ENCODE measurements at places on chromosomes 5 and 9.
A peak's percentile ranks its signal among the peaks of the same experiment; 100 is the strongest.

DNA sequence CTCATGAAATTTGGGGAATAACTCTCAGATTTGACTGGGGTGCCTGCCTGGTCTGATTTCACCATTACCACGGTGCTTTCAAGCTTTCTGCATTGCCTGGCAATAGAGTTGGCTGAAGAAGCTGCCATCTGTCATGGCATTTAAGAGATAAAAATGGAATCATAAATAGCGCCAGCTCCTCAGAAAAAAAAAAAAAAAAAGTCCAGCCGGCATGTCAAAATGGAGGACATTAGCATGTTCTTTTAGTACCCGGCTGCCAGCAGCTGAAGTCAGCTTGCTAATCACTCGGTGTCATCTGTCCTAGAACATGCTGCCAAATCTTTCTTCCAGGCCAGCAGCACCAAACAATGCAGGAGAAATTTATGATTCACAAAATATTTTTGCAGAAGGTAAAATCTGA is 57.7 kb upstream of the CER1 start:
- DNase-seq, result peak; percentile 97

DNA sequence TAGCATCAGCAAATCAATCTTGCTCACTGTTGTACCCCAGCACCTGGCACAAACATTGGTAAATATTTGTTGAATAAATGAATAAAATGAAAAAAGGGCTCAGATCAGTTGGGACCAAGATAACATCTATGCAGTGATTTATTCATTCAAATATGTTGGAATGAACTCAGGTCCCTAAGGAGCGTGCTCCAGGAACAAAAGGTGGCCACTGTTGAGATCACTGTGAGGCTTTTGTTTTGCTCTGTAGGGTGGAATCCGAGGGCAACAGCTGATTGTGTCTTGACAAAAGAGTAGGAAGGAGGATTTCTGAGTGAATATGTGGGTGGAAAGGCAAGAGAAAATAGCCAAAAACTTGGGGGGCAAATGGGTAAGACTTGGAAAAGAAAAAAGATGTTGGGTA is 89.7 kb downstream of the PPP2R2B start:
- no peak for DNase-seq

GRCh38 chr5:168987543-168988300 is 313.2 kb downstream of the SLIT3 start:
- DNase-seq, result peak; percentile 86

DNA sequence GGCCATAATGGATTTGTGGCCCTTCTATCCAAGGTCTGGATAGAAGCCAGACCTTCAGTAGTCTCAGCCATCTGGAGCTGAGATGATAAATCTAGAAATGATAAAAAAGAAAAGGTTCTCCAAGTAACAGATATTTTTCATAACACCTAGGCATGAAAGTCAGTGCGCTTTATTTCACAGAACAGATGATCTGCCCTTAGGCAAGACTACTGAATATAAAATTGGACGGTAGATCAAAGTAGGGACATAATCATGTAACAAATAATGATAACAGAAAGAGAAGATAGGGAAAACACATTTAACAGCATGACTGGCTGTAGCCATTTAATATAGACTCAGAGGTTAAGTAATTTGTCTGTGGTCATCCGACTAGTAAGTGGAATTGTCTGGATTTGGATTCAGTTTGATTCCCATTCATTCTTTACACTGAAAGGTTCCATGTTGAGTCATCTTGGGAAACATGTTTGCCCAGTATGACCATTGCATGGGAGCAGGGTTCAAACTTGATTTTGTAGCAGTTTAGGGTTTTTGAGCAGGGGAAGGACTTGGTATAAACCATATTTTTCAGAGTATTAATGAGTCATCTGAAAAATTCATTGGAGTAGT is 4.1 kb upstream of the CAVIN4 start:
- DNase-seq, result peak; percentile 25

- no peak for DNase-seq
Measured at GRCh38 chr5:74957029-74957784, 91.0 kb upstream of the FAM169A start.

DNA sequence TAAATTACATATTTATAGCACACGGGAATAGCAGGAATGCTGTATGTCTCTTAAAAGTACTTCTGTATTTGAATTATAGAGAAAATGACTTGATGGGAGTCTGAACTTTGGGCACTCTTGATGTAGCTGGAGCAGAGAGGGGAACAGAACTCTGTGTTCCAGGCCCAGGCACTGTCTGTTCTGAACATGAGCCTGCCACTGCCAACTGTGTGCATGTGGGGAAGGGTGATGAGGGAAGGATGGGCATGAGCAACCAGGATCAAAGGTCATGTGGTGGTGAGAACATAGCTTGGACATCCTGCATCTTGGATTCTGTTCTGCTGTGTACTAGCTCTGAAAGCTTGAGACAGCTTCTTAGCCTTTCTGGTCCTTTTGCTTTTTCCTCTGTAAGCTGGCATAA is 16.4 kb upstream of the ZBED3 start:
- DNase-seq, result no peak

- DNase-seq, result no peak
Measured at GRCh38 chr9:124001458-124001799, 10.1 kb upstream of the LHX2 start.

- DNase-seq, result no peak
Measured at GRCh38 chr5:179620293-179620692, 3.2 kb downstream of the HNRNPH1 start.

GRCh38 chr5:103793595-103794182 is 231.1 kb upstream of the NUDT12 start:
- no peak for DNase-seq
